ENCODE measurements at places on chromosomes 12 and 14.

DNA sequence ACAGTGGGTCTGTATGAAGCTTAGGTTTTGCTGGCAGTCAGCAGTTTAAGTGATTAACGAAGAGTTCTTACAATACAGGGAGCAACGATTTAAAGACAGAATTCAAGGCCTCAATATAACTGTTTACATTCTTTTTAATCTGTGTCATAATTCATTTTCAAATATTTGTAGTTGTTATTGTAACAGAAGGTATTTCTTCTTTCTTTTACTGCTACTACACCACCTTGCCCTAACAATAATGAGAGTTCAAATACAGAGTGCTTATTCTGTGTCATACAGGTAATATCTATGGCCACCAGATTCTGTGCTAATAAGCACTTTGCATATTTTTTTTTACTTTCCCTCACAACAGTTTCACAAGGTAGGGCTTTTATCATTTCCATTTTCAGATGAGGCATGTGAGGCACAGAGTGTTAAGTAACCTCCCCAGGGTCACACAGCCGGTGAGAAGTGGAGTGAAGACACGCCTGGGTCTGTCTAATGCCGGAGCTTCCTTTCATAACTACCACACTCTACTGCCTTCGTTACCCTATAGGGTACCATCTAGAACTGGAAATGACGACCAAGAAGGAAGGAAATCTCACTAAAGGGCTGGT is 81.9 kb downstream of the PELI2 start:
- DNase-seq = no peak

GRCh38 chr12:2225696-2226095 is 172.9 kb downstream of the CACNA1C start:
- peak; percentile 81 for DNase-seq

- no peak for DNase-seq
Observed at GRCh38 chr12:69042970-69043369, 110.0 kb upstream of the CPM start.

DNA sequence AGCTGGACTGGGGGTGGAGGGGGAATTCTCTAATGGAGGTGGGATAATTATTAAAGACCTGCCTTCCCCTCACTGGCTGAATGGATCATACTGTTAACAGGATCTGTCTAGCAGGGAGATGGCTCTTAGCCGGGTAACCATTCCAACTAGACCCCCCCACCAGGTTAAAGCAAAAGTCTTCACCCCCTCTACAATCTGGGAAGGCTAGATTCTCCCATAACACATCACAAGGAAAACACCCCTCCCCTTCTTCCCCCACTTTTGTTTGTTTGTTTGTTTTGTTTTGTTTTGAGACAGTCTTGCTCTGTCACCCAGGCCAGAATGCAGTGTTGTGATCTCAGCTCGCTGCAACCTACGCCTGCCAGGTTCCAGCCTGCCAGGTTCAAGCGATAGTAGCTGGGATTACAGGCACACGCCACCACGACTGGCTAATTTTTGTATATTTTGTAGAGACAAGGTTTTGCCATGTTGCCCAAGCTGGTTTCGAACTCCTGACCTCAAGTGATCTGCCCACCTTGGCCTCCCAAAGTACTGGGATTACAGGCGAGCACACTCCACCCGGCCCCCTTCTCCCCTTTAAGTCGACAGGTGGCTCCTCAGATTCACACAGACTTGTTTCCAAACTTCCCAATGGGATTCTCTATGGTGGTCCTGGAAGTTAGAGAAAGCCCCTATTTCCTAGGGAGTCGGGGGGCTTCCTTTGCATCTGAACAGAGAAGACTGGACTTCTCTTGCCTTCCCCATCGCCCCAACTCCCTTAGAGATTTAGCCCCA is 3.5 kb upstream of the BAZ2A start:
- DNase-seq = no peak

- peak; percentile 49 for DNase-seq
Observed at GRCh38 chr14:39419272-39419671, 13.0 kb downstream of the FBXO33 start.

DNA sequence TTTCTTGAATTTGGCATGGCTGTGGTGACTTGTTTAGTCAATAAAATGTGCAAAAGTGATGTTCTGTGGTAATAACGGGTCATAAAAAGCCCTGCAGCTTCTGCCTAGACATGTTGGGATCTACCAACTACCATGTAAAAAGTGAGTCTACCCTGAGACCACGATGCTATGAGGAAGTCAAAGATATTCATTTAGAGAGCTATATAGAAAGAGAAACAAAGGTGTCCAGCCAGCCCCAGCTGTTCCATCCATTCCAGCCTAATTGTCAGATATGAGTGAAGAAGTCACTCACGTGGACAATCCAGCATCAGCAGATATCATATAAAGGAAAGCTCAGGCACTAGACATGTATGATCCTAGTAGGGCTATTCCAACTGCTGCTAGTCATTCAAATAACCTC is 117.2 kb upstream of the SSTR1 start:
- DNase-seq = no peak

GRCh38 chr12:24742378-24742777 is 206.5 kb downstream of the BCAT1 start:
- DNase-seq = no peak

GRCh38 chr12:81077686-81078441 is at the start of gene ACSS3:
Gene ACSS3 (plus strand): TSS chr12:81078079. CDS start chr12:81078121, 42 bp downstream.
- DNase-seq = peak; percentile 40

GRCh38 chr14:77303417-77304156 is 17.1 kb downstream of the POMT2 start:
- DNase-seq = peak; percentile 97

DNA sequence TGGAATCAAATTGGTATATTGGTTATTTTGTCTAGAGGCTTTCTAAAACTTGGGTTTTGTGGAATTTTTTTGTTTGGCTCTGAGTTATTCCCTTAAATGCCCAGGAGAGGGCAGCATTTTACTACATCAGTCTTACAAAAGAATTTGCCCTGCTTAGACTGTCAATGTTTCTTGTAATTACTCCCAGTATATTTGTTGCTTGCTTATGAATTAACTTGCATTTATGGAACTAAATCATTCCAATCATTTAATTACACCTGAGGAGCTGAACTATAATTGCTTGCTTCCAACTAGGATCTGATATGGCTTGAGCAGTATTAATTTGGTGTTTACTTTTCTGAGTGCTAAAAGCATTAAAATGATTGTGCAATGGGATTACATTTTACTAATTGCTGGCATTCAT is 48.7 kb downstream of the MIPOL1 start:
- peak; percentile 70 for DNase-seq

DNA sequence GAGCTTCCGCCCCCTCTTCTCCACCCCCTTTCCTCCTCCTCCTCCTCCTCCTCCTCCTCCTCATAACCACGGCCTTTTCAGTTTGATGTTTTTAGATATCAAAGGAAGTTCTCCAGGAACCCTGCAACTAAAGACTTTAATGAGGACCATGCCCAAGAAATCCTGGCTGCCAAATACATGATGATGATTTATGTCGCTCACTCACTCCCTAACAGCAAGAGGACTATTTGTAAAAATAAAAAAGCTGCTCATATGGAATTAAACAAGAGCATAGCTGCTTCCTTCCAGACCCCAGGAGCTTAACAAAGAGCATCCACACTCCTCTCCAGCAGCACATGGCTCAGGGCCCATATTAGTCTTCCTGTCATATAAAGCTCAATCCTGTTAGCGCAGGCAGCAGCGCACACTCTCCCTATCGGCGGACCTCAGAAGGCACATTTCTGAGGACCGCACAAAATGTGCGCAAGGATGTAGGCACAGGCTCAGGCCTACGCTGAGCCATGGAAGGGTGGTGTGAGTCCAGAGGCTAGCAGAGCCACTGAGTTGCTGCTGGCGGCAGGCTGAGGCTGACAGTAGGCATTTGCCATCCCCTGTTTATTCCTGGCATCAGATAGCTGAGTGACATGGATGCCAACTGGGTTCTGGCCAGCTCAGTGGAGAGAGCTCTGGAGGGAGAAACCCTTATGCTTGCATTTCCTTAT is 232.8 kb downstream of the MSRB3 start:
- peak; percentile 38 for DNase-seq

DNA sequence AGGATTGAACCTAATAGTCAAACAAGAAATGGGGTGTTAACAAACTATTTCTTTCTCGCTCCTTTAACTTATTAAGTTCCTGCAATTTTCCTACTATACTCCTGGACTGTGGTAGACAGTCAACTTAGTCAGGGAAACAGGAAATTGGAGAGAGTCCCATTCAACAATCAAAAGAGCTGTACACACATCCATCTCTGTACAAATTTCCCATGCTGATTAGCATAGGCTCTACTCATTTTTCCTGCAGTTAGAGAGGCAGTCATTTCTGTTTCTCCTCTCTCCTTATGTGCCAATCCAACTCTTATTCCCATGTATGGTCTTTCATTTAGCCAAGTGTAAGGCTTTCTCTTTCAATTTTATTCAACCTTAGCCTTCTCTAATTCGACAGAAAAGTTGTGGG is 1168.5 kb upstream of the FLRT2 start:
- no peak for DNase-seq

- DNase-seq = no peak
Observed at GRCh38 chr14:99451234-99451633, 29.4 kb downstream of the SETD3 start.

DNA sequence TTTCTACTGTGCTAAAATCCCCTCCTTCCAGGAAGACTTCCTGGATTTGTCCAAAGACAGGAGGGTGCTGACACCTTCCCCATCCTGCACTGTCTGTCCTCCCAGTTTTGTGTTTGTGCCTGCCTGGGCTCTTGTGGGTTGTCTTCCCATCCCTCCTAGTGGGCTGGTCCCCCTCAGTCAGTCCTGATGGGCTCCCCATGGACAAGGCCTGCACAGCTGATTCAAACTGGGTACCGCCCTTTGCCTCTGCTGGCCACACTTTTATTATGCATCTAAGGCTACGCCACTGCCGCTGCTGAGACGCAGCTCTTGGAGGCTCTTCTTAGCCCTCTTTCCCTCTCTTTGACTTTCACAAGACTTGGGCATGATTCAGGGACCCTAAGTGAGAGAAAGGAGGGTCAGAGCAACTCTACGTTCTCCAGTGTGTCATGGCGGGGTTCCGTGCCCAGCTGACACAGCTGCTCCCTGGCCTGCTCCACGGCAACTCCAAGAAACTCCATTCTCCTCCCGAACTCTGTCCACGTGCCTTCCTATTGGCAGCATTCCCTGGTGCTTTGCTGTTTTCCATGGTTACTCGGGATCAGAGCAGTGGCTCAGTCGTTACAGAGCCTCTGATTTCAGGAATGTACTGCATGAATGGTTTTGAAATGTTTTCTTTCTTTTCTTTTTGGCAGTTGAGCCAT is 3.8 kb upstream of the KRT85 start:
- peak; percentile 67 for DNase-seq

- DNase-seq = no peak
Observed at GRCh38 chr12:8146442-8146771, 10.4 kb upstream of the ZNF705A start.

- DNase-seq = peak; percentile 29
Observed at GRCh38 chr12:29681370-29681769, 102.4 kb downstream of the TMTC1 start.

- DNase-seq = peak; percentile 51
Observed at GRCh38 chr12:47085815-47086252, 6.1 kb upstream of the AMIGO2 start.

GRCh38 chr12:117027251-117028086 is 71.7 kb downstream of the TESC start:
- DNase-seq = no peak

GRCh38 chr14:104578321-104578720 is 1.2 kb upstream of the C14orf180 start:
- DNase-seq = no peak

DNA sequence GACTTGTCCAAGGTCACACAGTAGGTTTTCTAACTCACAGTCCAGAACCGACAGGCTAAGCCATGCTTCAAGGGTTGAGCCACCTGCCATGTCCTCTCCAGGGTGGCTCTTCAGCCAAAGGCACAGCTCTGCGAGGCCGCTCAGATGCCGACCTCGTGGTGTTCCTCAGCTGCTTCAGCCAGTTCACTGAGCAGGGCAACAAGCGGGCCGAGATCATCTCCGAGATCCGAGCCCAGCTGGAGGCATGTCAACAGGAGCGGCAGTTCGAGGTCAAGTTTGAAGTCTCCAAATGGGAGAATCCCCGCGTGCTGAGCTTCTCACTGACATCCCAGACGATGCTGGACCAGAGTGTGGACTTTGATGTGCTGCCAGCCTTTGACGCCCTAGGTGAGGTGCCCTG is 12.7 kb upstream of the OAS2 start:
- no peak for DNase-seq

- DNase-seq = no peak
Observed at GRCh38 chr14:47619392-47619791, 56.0 kb downstream of the MDGA2 start.

- DNase-seq = peak; percentile 24
Observed at GRCh38 chr14:77186911-77187648, 5.5 kb downstream of the TMEM63C start.

- DNase-seq = no peak
Observed at GRCh38 chr12:55771736-55772135, 28.8 kb downstream of the GDF11 start.

DNA sequence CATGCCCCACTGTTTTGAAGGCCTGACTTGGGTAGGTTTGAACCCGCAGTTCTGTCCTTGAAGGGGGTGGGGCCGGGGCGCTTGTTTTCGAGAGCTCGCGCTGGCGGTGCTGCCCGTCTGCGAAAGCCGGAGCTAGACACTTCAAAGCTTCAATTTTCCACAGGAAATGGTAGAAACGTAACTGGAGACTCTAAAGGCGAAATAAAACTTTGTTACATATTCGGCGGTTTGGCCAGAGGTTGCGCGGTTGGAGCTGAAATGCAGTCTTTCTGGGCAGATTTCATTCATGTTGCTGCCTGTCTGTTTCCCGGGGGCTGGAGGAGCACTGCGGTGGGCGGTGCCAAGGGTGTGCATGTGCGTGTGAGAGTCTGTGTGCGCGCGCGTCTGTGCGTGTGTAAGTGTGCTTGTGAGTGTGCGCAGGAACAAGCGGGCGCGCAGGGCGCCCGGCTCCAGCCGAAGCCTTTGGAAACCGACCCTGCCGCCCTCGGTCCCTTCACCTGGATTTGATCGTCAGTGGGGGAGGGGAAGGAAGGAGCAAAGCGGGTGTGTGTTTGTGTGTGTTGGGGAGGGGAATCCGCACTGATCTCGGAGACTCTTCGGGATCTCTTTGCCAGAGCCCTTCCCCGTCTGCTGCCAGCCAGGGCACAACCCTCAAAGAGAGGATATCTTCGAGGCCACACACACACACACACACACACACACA is 227.7 kb upstream of the CRY1 start:
- no peak for DNase-seq

- DNase-seq = no peak
Observed at GRCh38 chr12:57470970-57471656, 8.6 kb downstream of the ARHGAP9 start.

DNA sequence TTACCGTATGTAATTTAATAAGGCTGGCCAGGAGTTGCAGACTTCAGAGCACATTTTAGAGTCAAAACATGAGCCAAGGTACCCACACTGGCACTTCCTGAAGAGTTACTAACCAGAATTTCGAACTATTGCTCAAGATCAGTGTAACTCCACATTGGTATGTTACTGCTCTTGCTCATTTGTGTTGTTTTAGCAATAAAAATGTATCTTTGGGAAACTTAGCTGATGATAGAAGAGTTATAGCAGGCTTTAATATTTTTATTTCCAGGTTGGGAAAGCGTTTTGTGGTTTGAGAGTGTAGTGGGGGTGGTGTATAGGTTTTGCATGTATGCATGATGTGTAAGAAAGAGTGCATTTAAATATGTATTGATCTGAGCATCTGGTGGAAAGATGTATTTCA is 96.6 kb downstream of the SCN8A start:
- peak; percentile 53 for DNase-seq

- DNase-seq = no peak
Observed at GRCh38 chr12:4607056-4607455, 41.8 kb downstream of the AKAP3 start.

- DNase-seq = no peak
Observed at GRCh38 chr14:38291681-38292467, 36.0 kb upstream of the CLEC14A start.

Measured in fibroblast of mammary gland (primary cell).